ENCODE measurements at places on chromosomes 13 and 19. TPM values are rescaled to one million over a fixed set of nuclear protein-coding genes. Genes with fewer than 3 reads are reported as not detected.

- DNase-seq, result no peak
These were observed 5.3 kb downstream of the SLC27A1 start for GRCh38 chr19:17475541-17476115.

DNA sequence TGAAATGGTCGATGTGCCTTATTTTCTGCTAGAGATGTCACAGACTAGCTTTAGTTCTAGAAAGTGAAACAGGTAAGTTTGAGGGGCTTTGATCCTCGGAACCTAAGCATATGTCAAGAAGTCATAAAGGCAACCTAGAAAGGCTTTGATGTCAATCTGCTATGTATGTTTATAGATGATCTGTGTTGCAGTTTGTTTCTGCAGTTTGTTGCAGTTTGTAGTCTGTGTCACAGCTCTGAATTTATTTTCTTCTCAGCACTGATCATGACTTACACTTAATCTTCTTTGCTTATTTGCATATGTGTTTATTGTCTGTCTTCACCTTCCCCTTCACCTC, 5.9 kb downstream of the LSM14A start:
- no peak for DNase-seq

The ZNF587B gene
- polyA plus RNA-seq, result 14.2 TPM

The PTGIR gene
- 2.8 TPM for polyA plus RNA-seq

GRCh38 chr19:38879400-38879751, 1.3 kb upstream of the RINL start:
- DNase-seq, result no peak

DNA sequence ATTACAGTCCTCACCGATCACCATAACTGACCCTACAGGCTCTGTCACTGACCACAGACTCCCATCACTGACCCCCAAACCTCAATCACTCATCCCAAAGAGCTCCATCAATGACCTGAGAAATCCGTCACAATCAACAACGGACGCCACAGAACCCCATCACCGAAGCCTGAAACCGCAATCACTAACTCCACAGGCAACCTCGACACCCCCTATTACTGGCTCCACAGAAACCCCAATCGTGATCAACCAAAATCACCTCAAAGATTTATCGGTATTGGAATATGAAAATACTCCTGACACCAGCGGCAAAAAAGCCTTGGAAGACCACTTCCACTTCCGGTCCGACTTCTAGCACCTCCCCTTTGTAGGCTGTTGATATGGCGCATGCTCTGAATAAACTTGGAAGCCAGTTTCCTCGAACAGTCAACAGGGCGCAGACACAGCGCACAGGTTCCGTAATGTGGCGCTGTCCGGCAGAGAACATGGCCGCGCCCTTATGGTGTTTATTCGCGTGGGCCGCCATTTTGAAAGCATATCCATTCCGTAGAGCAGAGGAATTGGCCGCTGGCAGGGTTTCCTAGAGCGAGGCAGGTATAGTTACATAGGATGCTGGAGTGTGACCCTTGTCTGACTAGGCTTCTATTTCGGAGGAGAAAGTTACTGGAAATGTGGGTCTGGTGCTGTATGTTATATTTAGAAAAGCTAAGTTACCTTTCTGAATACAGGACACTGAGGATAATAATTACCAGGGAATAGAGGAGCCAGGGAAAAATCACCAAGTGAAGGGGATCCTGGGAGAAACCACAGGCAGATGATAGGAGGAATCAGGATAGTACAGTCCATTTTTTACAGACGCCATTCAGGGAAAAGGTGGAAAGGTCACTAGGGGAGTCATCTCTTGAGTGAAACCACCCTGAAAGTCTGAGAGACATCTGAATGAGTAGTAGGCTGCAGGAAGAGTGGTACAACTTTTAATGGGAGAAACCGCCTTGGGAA, at the start of gene ZNF585A:
TSS of gene ZNF585A (minus strand) at position 328 of the 999 bp plus-strand sequence. CDS start 2,785 bp downstream, outside the sequence.
- DNase-seq, result peak; percentile 85

DNA sequence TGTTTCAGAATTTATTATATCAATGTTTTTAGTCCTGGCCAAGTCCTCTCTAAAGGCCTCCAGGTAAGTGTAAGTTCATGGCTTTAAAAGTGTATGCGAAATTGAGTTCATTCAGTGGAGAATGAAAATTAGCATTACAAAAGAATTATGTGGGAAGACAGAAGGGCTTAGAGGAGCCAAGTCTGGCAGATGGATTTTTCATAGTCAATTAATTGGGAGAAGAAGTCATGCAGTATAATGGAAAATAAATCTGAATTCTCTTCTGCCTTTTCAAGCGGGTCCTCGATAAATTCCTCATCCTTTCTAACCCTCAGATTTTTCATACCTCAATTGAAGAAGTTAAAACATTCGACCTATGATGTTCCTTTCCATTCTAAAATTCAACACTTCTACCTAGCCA, 394.2 kb downstream of the ITGBL1 start:
- DNase-seq, result no peak

- no peak for DNase-seq
These were observed 1.1 kb upstream of the SHC2 start for GRCh38 chr19:461721-462551.

The MYO16 gene
- 0.44 TPM for polyA plus RNA-seq

- no peak for DNase-seq
These were observed 46.4 kb upstream of the F7 start for GRCh38 chr13:113058988-113059850.

The FGF21 gene
- polyA plus RNA-seq, result not detected

- DNase-seq, result no peak
These were observed 2.7 kb upstream of the KCNC3 start for GRCh38 chr19:50331994-50332243.

The PRSS57 gene
- polyA plus RNA-seq, result 0.19 TPM

DNA sequence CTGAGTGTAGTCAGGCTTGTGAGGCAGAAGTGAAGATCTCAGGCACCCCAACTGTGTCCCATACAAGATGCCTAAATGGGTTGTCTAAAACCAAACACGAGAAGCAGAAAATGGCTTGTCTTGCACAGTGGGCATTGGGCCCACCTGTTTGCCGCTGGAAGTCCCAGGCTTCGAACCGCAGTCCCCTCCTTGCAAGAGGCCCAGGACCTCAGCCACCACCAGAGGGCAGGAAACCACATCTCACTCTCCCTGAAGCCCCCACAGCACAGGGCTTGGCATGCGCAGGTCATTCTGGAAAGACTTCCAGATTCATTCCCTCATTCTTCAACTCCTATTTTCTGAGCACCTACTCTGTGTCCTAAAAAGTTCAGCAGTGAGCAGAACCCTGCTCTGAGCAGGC, 973.7 kb downstream of the UQCRFS1 start:
- no peak for DNase-seq

The MYPOP gene
- 5.9 TPM for polyA plus RNA-seq

The CYP2S1 gene
- polyA plus RNA-seq, result 0.82 TPM

The RFPL4AL1 gene
- polyA plus RNA-seq, result not detected

The HTR2A gene
- polyA plus RNA-seq, result 0.72 TPM

The SLC10A2 gene
- 1.2 TPM for polyA plus RNA-seq

DNA sequence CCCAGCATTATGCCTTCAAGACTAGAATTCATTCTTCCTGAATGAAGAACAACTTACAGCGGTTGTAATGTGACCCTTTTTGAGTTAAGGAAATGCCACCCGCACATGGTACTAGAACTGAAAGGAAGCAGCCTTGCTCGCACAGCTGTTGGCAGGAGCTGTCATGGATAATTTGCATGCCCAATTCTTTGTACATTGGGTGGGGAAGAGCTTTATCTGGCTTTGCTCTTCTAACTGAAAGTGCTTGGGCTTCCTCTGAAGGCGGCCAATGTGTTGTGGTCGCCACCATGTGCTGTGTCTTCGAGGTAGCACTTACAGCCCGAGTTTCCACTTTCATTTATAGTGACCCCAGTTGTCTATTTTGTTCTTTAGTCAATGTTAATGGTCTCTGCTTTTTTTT, 3.4 kb downstream of the CCNE1 start:
- no peak for DNase-seq

The MEDAG gene
- 0.85 TPM for polyA plus RNA-seq

GRCh38 chr19:12778017-12778904, 2.9 kb upstream of the HOOK2 start:
- no peak for DNase-seq

DNA sequence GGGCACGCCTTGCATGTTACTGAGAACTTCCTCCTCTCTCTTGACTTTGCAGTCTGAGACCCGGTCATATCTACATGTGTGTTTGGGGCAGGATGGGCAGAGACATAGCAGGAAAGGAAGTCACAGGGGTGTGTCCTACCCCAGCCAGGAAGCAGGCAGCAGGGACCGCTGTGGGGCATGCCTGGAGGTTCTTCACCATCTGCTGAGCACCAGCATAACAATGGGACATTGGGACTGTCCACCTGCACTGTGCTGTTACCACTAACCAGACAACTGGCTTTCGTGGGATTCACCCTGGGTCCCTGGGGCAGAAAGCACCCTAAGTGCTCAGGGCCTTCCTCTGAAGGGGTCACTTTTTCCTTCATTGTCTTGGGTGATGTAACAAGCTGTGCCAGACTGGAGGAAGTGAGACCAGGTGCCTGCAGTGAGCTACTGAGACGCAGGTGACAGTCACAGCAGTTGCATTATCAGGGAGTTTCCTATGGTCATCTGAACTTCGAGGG, 2.6 kb upstream of the HAUS5 start:
- no peak for DNase-seq

DNA sequence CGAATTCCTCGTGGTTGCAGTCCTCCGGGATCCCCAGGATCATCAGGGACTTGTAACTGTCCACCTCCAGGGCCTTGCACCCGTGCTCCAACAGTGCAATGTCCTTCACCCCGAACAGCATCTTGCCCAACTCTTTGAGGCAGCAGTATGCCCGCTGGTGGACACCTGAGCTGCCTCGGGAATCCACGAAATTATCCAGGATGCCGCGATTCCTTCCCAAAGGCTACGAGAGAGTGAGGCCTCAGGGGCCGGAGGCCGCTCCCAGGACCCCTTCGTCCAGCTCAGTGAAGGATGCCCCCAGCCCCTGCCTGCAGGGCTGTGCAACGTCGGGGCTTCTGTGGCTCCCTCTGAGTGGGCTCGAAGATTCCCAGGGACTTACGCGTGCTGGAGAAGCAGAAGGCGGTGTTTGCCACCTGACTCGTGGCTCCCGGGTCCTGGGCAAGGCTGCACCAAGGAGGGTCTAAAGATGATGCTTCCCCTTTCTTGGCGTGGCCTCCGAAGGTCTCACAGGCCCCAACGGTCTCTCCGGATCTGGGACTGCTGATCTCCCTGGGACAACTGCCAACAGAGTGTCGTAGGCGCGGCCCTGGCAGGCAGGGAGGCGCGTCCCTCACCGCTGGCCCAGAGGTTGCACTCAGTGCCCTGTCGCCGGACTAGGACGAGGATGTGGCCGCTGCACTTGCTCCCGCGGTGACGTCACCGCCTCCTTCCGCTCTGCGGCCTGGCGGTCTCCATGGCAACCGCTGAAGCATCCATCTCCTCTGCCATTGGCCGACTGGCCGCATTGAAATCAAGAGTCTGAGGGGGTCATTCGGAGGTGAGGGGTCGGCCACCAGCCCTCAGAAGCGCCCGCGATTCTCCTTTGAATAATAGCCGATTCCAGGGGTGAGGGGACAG, at the start of gene PNMA8C:
TSS of gene PNMA8C (minus strand) at position 698 of the 897 bp plus-strand sequence. CDS start at position 121, 577 bp downstream.
- DNase-seq, result no peak

The SIGLEC14 gene
- polyA plus RNA-seq, result 0.89 TPM

GRCh38 chr19:6212403-6213265, 67.1 kb downstream of the MLLT1 start:
- no peak for DNase-seq

The SLC25A42 gene
- 22.7 TPM for polyA plus RNA-seq

DNA sequence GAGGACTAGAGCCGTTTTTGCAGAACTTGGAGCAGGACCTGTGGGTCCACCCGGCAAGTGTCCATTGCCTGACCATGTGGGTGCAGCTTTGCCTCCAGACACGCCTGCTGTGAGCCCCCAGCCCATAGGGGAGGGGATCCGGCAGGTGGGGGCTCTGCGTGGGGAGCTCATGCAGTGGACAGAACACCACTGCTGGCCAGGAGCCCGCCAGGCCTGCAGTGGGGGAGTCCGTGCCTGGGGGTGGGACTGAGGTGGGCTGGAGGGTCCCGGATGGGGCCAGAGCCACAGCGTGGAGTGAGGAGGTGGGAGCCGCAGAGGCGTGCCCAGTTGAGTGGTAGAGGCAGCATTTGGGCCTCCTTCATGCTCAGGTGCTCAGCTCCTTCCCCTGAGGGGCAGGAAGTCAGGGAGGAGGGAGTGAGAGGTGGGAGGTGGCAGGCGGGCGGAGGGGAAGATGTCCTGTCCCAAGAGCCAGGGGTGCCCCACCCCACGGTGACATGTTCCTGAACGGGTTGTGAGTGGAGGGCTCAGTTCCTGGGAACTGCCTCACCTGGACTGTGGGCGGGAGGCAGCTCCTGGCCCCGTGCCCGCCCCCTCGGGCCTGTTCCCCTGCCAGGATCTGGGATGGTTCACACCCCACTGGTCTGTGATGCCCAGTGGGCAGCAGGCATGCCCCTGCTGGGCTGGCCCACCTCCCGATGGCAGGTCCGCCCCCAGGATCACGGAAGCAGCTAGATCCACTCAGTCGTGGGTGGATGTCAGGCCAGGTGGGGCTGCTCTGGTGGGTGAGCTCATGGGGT, 8.8 kb downstream of the ADAT3 start:
- DNase-seq, result no peak

DNA sequence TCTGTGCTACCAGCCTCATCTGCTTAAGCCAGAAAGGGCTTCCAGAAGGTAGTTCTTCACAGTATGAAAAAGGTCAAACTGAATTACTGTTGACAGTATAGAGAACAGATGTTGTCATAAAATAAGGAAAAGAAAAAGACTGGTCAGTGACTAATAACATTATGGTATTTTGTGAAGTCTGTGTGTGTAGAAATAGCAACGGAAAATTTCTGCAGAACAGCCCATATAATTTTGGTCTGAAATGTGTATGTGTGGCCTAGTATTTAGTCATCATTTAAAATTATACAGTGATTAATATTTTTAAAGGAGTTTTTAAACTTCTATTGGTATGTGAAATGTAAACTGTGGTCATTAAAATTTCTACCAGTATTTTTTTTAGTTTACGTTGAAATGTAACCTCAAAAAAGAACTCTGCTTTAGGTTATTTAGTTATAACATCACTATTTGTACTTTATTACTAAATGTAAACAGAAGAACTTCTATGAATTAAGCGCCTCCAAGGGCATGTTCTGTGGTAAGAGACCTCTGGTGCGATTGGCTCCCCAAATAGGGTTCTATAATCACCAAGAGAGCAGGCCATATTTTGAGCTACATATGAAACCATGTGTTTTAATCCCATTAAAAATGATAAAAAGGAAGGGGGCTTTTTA, 3.3 kb upstream of the GPR183 start:
- no peak for DNase-seq

- DNase-seq, result no peak
These were observed 6.7 kb upstream of the DCUN1D2 start for GRCh38 chr13:113497217-113497616.

- DNase-seq, result no peak
These were observed 47.5 kb downstream of the ZNF536 start for GRCh38 chr19:30419568-30420180.

DNA sequence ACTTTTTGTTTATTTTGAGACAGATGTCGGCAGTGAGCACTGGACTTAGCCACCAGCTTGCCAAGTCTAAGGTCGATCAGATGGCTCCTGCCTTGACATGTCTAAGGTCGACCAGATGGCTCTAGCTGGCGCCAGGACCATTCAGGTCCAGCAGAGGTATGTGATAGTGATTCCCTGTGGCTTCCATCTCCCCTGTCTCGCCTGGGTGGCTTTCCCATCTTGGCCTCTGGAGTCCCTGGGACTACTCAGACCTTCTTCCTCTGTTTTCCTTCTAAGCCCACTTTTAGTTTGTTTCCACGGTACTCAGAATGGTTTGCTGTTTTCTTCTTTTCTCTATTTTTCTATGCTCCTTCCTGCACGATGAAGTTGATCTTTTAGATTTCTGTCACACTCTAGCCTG, 1435.7 kb downstream of the UQCRFS1 start:
- DNase-seq, result no peak

The METTL21C gene
- polyA plus RNA-seq, result 0.86 TPM

GRCh38 chr19:45009625-45010255, 8.5 kb downstream of the RELB start:
- no peak for DNase-seq

- no peak for DNase-seq
These were observed 1410.1 kb upstream of the ATXN8OS start for GRCh38 chr13:68697551-68697950.

All from renal cortex interstitium (tissue), 15 donors.